Occipital lobe (tissue), 3 donors: ENCODE measurements at places on chromosomes 7 and 10. TPM values are rescaled to one million over a fixed set of nuclear protein-coding genes. Genes with fewer than 3 reads are reported as not detected.

Gene FBXO24
- 0.16 TPM for total RNA-seq

Gene SPDYE6
- total RNA-seq = 0.16 TPM

Gene CFTR
- total RNA-seq = 0.16 TPM

Gene SOSTDC1
- 12.6 TPM for total RNA-seq

Gene ACTA2
- total RNA-seq = 14.3 TPM

Gene SFTPD
- total RNA-seq = 0.62 TPM

Gene TRPV5
- total RNA-seq = 0.31 TPM

Gene MALRD1
- total RNA-seq = 3.6 TPM

Gene ITGA8
- 2.8 TPM for total RNA-seq

Gene NPFFR1
- 0.31 TPM for total RNA-seq

Gene BAZ1B
- 53.0 TPM for total RNA-seq

Gene AHCYL2
- total RNA-seq = 22.8 TPM

Gene PLXNA4
- 103 TPM for total RNA-seq

Gene ARL5B
- total RNA-seq = 91.7 TPM

Gene KCNIP2
- 6.9 TPM for total RNA-seq

Gene SEC23IP
- 19.8 TPM for total RNA-seq
